ENCODE measurements at places on chromosomes 2 and 18. TPM values are rescaled to one million over a fixed set of nuclear protein-coding genes. Genes with fewer than 3 reads are reported as not detected.

The IGFBP2 gene
- 451 TPM for total RNA-seq

The PLGLB2 gene
- total RNA-seq: 0.92 TPM

The PARD6G gene
- 10.3 TPM for total RNA-seq

DNA sequence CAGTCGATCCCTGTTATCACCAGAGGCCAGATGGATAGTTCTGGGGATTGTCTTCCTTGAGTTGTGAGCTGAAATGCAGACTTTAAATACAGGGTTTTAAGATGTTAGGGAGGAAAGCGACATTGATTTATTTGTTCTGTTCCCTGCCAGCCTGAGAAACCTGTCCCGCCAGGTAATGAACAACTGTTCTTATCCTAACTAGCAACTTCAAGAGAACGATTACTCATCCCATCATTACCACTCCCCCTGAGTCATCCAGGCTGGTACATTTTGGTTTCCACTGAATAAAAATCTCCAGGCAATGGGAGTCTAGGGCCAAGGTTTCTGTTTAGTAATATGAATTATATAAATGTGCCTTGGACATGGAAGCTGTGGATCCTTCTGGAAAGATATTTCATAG lies 131.2 kb downstream of the LYPD6B start:
- no peaks in the 10 kb centered on the region for H3K27me3 ChIP-seq
- H3K4me3 ChIP-seq: no peak overlapping the region

GRCh38 chr2:30732376-30732775 lies 74.9 kb downstream of the CAPN13 start:
- H3K27ac ChIP-seq: no peak overlapping the region
- H3K27me3 ChIP-seq: peaks cover 2% of the 10 kb centered on the region
- H3K4me1 ChIP-seq: no peaks in the 10 kb centered on the region
- H3K4me3 ChIP-seq: no peak overlapping the region

Measured in cardiac muscle cell (in vitro differentiated cells and primary cell).